ENCODE measurements at places on chromosomes 7 and 10.

GRCh38 chr7:155192961-155193640 lies 104.6 kb upstream of the INSIG1 start:
- no peak for DNase-seq

GRCh38 chr10:13792006-13792405 lies 205.2 kb downstream of the PRPF18 start:
- no peak for DNase-seq

GRCh38 chr10:102775935-102776669 lies 32.4 kb downstream of the WBP1L start:
- peak; percentile 77 for DNase-seq

DNA sequence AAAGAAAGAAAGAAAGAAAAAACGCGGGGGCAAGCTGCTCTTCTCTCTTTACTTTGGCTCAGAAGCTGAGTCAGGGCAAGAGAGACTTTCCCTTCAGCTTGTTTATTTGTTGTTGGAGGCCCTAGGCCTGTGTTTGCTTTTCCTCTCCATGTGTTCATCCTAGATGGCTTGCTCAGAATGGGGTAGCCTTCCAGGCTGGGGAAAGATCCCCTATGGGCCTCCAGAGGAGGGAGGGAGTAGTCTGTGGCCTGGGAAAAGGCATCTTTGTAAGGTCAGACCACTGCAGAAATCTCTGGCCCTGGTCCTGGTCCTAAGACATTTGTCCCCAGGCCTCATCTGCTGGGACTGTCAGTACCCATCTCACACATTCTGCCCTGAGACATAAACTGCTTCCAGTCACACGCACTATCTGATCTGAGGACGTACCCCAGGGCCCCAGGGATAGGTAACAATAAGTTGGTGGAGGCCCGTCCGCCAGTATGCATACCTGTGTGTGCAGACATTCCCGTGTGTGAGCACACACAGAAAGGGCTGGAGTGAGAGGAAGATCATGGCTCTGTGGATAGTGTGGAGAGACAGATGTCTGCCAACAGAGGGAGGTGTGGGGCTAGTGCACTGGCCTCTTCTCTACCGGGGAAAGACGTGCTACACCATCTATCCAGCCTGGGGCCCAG lies 4.9 kb upstream of the SCD start:
- peak; percentile 81 for DNase-seq

DNA sequence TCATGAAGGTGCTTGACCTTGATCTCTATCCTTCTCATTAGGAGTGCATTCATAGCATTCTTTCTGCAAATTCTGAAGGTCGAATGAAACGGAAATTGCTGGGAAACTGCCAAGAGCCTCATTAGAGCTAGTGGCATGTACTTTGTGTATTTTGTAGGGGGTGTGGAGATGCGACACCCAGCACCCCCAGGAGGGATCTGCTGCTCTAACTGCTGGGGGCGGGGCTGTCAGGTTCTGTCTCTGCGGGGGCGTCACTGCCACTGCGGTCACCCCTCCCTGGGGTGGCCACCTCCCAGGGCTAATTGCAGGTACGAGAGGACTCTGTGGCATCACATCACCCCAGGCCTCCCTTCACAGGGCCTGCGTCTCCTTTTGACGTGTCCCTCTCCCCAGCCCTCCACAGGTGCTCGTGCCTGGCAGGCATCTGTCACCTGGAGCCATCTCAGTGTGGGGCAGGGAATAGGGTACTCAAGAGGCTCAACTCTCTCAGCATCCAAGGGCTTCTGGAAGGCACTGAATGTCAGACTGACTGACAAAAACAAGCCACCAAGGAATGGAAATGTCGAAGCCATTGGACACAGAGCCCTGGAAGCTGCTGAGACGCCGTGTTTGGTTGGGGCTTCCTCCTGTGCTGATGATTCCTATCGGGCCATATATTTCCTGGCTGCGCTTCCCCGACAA lies 151.1 kb downstream of the ACTR3B start:
- DNase-seq = no peak

DNA sequence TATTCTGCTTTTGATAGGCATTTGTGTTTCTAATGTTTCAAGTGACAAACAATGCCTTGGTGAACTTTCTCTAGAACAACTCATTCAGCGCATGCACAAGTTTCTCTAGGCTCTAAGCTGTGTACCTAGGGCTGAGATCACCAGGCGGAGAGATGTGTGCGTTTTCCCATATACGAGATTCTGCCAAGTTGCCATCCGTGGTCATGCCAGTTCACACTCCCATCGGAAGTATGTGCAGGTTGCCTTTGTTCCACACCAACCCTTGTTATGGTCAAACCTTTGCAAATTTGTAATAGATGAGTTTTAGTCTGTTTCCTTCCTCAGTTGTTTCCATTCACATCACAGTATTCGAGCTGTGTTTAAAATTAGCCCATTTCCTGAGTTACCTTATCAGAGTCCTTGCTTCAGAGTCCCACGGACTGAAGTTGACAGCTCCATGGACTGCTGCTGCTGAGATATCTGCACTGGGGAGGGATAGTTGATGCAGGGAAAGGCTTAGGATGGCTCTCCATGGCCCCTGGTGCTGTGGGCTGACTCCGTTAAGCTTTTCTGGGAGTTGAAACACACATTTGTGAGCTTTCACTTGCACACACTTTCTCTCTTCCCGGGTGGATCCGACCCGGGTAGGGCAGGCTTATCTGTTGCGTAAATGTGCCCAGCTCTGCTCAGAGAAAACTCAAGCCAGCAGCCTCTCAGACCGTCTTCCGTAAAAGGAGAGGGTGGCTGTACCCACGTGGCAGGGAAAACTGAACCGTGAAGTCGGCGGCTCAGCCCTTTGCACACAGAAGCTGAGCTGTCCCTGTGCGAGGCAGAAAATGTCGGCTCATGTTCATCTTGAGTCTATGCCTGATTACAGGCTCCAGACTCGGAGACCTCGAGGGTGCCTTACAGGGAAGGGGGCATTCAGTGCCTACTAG lies 49.4 kb downstream of the HK1 start:
- DNase-seq = peak; percentile 58

DNA sequence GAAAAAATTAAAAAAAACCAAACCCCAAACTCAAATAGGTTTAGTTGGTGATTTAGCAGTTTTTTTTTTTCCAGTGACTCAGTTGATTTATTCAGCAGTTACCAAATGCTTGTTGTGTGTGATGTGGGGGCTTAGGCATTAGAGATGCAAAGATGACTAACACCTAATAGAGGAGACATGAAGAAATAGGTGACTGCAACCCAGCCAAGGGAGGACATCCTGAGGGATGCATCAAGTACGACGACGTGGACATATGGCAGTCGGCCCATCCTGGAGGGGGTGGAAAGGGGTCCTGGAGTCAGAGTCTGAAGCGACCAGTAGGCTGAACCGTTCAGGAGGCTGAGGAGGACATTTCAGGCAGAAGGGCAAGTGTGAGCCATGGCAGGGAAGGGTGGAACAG lies 35.5 kb downstream of the LRMDA start:
- DNase-seq = no peak

- DNase-seq = no peak
Measured at GRCh38 chr10:101284101-101284743, 55.0 kb upstream of the LBX1 start.

GRCh38 chr7:102064361-102065025 lies 222.2 kb upstream of the SH2B2 start:
- peak; percentile 31 for DNase-seq

DNA sequence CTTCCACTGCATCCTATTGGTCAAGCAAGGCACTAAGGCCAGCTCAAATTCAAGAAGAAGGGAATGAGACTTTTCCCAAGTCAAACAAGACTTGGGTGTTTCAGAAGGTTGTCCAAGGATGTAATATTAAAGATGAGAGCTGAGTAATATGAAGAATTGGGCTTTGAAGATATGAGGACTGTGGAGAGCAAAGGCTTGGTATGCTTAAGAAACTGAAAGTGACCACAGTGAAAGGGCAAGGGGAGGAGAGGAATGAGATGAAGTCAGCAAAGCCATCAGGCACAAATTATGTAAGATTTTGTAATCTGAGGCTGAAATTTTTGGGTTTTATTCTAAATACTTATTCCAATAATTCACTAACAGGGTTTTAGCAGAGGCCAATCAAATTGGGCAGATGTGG lies 38.6 kb upstream of the NPY start:
- no peak for DNase-seq

DNA sequence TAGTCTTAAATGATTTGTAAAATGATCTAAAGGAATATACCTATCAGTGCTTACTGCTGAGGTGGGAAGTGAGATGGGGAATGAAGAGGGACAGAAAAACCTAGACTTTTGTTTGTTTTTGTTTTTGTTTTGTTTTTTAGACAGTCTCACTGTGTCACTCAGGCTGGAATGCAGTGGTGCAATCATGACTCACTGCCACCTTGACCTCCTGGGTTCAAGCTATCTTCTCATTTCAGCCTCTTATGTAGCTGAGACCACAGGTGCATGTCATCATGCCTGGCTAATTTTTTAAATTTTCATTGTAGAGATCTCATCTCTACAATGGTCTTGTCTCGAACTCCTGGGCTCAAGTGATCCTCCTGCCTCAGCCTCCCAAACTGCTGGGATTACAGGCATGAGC lies 116.4 kb upstream of the SEM1 start:
- DNase-seq = no peak

- no peak for DNase-seq
Measured at GRCh38 chr10:33193701-33194521, 140.6 kb downstream of the NRP1 start.

DNA sequence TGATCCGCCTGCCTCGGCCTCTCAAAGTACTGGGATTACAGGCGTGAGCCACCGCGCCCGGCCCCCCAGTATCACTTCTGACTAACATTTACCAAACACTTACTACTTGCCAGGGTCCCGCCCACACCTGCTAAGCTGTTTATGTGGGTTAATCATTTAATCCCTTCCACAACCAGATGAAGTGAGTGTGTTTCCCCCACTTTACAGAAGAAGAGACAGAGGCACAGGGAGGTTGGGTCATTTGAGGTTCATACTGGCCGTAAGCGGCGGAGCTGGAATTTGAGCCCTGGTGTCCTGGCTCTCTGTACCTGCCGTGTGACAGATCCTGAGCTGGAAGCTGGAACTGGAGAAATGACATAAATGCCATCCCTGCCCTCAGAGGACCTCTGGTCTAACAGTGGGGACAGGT lies 15.1 kb upstream of the VPS37D start:
- DNase-seq = no peak

- DNase-seq = peak; percentile 96
Measured at GRCh38 chr10:89314676-89315075, 12.8 kb downstream of the IFIT2 start.

DNA sequence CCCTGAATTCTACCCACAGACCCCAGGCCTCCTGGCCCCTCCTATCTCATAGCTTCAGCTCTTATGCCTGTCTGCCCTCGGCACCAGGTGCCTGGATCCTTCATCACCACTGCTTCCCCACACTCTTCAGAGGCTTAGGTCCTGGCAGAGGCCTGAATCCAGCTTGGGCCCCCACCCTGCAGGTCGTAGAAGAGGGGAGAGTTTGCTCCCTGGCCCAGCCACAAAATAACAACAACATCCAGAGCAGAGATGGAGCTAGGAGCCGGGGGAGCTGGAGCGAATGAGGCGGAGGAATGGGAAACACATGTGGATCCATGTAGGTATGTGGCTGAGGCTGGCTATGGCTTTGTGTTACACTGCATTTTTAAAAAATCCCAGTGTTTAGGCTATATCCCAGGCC lies 7.8 kb upstream of the OPN4 start:
- DNase-seq = no peak

DNA sequence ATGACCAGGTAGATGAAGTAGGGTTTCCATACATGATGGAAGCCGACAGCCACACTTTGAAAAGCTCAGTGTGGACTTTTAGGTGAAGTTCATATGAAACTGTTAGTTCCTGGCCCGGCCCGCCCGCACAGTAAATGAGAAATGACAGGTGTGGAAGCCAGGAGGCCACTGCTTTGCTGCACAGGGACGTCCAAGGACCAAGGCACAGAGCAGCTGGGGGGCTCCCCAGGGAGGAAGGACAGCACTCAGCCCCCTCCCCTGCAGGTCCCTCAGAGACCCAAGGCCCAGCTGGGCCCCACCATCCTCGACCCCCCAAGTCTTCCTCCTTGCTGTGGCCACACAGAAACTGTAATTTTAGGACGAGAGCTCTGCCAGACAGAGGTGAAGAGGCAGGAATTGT lies 219.2 kb downstream of the PTPRN2 start:
- DNase-seq = no peak

GRCh38 chr10:113310347-113310746 lies 242.5 kb upstream of the HABP2 start:
- no peak for DNase-seq

Measured in globus pallidus (tissue), 1 donor.